ENCODE measurements at places on chromosomes 3 and 15.

- DNase-seq, result no peak
Observed at GRCh38 chr15:68349151-68349550, 71.6 kb downstream of the FEM1B start.

GRCh38 chr3:3071136-3071535, 39.0 kb downstream of the IL5RA start:
- DNase-seq, result no peak

- no peak for DNase-seq
Observed at GRCh38 chr15:24924621-24925020, 30.2 kb upstream of the SNRPN start.

DNA sequence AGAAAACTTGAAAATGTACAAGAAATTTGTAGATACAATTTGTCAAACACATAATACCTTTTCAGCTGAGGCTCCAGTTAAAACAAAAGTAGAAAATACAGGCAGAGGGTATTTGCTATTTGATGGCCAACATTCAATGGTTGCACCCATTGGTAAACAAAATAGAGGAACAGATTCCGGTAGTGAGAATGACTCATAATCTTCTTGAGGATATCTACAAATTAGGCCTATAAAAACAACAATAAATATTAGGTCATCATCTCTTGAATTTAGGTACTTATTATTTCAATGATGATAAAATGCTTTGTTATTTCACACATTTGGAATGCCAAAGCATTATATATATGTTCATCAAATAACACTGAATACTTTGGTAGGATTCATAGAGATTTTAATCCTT, 53.4 kb downstream of the DENND4A start:
- no peak for DNase-seq

GRCh38 chr15:34648294-34648631, 64.8 kb upstream of the GOLGA8B start:
- DNase-seq, result no peak

DNA sequence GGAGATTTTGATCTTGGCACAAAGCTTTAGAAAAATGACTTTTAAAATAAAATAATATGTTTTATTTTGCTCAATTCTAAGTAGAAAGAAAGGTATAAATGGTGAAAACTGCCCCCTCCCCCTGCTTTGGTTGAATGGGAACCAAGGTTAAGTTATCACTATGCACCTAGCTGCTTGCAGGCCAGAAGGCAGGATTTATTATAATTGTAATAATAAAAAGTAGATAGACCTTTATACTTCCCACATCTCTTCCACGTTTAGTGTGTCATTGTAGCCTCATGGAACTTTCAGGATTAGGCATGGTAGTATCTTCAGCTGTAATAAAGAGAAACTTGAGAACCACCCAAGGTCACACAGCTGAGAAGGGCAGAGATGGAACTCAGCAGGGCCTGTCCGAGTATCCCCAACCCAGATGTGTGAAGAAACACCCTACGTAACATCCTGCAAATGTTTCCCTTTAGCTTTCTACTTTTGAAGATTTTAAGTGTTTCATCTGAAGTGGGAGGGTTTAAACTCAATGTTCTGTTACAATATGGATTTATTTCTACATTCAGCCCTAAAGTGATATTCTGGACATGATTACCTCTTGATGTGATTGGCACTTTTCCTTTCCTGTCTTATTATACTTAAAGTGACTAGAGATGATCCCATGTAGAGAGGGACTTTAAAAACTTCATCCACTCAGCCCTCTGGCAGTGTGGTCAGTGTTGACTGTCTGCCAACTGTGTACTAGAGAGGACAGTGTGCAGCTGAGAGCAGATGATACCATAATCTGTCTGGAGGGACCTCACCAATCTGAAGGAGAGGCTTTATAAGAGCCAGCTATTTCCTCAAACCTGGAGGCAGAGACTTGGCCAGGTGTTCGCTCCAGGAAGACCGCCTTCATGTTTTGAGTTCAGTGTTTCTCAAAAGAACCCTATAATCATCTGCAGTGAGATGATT, 282.5 kb upstream of the TRIM42 start:
- DNase-seq, result no peak

- no peak for DNase-seq
Observed at GRCh38 chr3:194739498-194740284, 54.0 kb downstream of the FAM43A start.

All from CD4-positive, alpha-beta T cell treated with Interleukin-17A for 1 hour (primary cell).